ENCODE measurements at places on chromosomes 3 and 15.

DNA sequence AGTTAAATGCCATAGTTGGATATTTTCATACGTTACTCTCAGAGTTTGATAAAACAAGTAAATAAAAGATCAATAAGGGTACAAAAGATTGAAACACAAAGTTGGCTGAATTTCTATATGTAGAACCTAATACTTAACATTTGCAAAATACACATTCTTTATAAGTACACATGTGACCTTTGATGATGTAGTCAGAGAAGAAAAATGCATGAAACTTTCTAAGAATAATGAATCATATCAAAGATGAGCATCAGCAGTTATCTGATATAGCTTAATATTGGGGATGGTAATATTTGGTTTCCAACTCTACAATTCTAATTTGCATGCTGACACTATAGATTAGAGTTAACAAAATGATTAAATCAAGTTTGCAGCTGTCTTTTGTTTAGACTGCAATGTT lies 188.0 kb upstream of the TGFBR2 start:
- DNase-seq = no peak

DNA sequence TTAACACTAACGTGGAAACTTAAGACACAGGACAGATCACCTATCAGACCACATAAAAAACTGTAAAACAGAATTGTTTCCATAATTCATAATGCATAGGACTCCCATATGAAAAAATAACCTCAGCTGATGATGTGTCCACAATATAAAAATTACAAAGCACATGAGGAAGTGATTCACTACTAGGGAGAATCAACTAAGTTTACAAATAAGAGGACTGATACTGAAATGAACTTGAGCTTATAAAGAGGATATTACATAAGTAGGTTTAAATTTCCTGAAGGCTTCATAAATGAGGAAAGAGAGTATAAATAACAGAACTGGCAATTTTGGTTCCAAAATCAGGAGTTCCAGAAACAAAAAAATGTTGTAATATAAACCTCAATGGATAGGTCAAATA lies 111.9 kb downstream of the SAMMSON start:
- no peak for DNase-seq

DNA sequence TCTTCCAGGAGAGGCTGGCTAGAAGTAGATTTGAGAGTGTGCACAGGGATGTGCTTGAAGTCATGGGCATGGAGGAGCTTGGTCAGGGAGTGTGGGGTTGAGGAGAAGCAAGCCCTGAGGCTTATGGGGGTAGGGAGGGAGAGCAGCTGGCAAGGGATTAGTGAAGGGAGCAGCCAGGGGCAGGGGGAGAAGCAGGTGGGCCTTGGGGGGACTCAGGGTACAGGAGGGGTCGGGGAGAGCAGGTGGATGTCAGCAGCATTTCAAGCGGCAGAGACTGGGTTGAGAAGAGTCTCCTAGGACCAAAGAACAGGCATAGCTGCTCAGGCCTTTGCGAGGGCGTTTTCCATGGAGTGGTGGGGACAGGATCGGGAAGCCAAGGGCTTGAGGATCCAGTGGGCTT lies 3.4 kb upstream of the LMAN1L start:
- no peak for DNase-seq

DNA sequence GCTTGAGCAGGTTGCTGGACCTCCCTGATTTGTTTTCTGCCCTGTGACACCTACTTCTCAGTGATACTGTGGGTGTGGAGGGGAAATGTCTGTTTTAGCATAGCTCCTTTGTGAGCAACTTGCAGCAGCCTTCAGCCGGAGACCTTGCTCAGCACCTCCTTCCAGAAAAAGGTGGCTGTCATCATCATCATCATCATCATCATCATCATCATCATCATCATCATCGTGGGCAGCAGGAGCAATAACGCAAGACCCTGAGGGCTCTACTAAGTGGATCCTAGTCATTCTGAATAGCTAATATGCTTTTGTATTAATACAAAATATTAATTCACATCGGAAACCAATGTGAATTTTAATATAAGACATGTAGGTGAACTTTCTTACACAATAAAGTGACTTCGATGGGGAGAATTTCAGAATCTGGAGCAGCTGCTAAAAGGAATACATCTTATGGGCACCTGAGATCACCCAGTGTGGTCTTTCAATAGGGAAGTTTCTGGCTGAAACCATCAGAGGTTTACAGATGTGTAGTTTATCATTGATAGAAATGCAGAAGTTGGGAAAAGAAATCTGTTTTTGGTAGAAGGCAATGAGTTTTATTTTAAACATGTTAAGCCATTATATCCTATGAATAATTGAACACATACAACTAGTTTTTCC lies 8.6 kb downstream of the GABRR3 start:
- no peak for DNase-seq

DNA sequence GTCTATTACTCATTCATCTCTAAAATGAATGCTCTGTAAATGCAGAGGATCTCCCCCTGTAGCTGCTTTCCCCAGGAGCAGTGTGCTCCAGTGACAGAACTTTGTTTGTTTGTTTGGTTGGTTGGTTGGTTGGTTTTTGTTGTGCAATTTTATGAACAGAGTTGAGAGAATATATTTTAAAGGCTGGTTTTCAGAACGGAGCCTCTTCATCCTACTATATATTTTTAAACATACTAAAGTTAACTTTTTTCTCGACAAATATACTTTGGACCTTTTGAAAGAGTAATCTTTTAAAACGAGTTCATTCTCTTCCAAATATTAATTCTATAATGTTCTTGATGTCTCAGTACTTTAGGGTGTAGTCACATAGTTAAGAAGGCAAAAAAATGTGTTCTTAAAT lies 20.2 kb downstream of the RYR3 start:
- no peak for DNase-seq

DNA sequence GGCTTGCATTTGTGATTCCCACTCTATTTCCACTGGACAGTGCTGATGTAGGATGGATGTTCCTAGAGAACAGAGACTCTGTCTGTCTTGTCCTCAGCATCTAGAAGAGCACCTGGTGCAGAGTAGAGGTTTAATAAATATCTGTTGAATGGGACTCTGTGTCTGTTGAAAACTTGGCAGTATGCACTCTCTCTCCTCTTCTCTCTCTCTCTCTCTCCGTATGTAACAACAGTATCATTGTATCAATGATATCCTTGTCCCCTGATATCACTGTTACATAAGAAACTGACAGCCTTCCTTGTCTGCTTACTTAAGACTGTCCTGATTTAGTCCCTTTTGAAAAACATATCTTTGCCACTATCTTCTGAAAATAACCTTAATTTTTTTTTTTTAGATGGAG lies 24.3 kb upstream of the MGLL start:
- no peak for DNase-seq

GRCh38 chr3:177361081-177361938 lies 164.0 kb upstream of the TBL1XR1 start:
- DNase-seq = peak; percentile 15

DNA sequence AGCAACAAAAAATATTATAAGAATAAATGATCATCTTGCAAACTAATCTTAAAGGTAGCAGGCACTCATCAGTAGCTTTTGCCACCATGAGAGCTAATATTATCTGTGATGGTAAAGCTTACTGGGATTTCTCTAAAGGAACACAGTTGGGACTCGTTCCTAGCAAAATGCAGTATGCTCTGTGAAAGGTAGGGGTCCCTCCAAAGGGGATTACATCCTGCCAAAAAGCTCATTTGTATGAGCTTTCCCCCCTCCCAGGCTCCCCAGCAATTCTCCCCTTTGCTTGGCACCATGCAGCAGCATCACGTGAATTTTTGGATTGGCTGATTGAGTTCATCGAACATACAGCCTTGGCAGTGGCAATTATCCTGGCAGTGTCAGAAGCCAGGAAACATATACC lies 361.0 kb upstream of the PLSCR5 start:
- no peak for DNase-seq

GRCh38 chr3:108315767-108316301 lies 19.5 kb downstream of the HHLA2 start:
- DNase-seq = no peak
